H1 (cell line): ENCODE measurements at places on chromosomes 3 and 15.

DNA sequence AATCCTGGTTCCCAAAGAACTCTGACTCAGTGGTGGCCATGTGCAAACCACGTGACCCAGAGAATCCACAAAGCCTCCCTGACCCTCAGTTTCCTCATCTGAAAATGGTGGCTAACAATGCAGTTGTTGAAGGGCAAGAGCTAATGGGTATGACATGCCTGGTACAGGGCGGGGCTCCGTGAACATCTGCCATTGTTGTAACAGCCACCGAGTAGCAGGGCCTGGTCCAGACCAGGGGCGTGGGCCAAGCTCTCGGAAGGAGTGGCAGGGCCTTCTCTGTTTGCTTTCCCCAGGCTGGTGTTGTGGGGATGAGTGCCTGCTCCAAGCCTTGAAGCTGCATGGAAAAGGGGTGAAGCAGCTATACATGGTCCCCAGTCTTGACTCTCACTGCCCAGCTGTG lies 13.4 kb downstream of the MAPKAPK3 start:
- no peak for DNase-seq
- no peaks in the 10 kb centered on the region for H3K36me3 ChIP-seq
- H3K4me1 ChIP-seq = peaks cover 10% of the 10 kb centered on the region

- no peak overlapping the region for H3K4me3 ChIP-seq
- no peak overlapping the region for H3K27ac ChIP-seq
Measured at GRCh38 chr3:49124203-49124602, 3.6 kb upstream of the USP19 start.

- no peaks in the 10 kb centered on the region for H3K27me3 ChIP-seq
- H3K36me3 ChIP-seq = peaks cover 5% of the 10 kb centered on the region; the same call in 1 of the 2 replicates
- no peak overlapping the region for H3K27ac ChIP-seq
- peaks cover 19% of the 10 kb centered on the region for H3K4me1 ChIP-seq
- no peak overlapping the region for H3K4me3 ChIP-seq
- no peak for DNase-seq
Measured at GRCh38 chr3:48426401-48426909, 3.4 kb downstream of the PLXNB1 start.

GRCh38 chr15:100353449-100353848 lies 11.7 kb upstream of the ADAMTS17 start:
- H3K4me3 ChIP-seq = no peak overlapping the region
- no peak overlapping the region for H3K27ac ChIP-seq
- DNase-seq = no peak
- H3K36me3 ChIP-seq = no peaks in the 10 kb centered on the region
- H3K27me3 ChIP-seq = peaks cover 8% of the 10 kb centered on the region

- no peak for DNase-seq
- peaks cover 3% of the 10 kb centered on the region for H3K4me1 ChIP-seq
- H3K27ac ChIP-seq = no peak overlapping the region
- H3K36me3 ChIP-seq = no peaks in the 10 kb centered on the region
- no peak overlapping the region for H3K4me3 ChIP-seq
- no peaks in the 10 kb centered on the region for H3K27me3 ChIP-seq
Measured at GRCh38 chr3:79515072-79515471, 252.7 kb downstream of the ROBO1 start.

GRCh38 chr15:68672781-68673205 lies 94.0 kb downstream of the CORO2B start:
- peaks cover 2% of the 10 kb centered on the region for H3K4me1 ChIP-seq
- no peak overlapping the region for H3K27ac ChIP-seq
- DNase-seq = no peak

- H3K27ac ChIP-seq = no peak overlapping the region
- H3K27me3 ChIP-seq = peaks cover 28% of the 10 kb centered on the region
Measured at GRCh38 chr3:79769229-79769628, 1.4 kb upstream of the ROBO1 start.
